ENCODE measurements at places on chromosomes 6 and 20.
A peak's percentile ranks its signal among the peaks of the same experiment; 100 is the strongest.

DNA sequence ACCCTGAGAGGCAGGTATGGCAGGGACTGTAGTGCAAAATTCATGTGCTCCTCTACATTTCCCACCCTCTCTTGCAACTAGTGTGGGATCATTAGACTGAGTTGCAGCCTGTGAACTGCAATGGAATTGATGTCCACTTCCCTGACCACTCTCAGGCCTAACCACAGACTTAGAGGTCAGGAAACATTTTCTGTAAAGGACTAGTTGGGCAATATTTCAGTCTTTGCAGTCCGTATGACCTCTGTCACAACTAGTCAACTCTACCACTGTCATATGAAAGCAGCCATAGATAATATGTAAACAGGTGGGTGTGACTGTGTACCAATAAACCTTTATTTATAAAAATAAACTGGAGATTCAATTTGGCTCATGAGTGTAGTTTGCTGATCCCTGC, 134.4 kb upstream of the TOP1 start:
- no peak for DNase-seq

DNA sequence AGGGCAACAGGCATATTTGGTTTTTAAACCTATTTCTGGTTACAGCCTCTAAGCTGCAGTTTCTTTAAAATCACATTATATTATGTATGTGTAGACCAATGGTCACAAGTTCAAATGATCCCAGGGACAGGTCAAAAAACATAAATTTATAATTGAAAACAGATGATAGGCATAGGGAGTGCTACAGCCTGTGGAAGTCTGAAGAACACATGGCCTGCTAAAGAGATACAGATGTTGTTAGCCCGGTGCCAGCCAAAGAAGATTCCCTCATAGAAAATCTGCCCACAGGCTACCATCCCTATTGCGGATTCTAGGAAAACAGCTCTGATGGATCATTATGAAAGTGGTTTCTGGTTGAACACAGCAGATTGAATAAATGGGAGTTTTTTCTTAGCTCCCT, 65.3 kb downstream of the NRSN1 start:
- DNase-seq, result no peak

DNA sequence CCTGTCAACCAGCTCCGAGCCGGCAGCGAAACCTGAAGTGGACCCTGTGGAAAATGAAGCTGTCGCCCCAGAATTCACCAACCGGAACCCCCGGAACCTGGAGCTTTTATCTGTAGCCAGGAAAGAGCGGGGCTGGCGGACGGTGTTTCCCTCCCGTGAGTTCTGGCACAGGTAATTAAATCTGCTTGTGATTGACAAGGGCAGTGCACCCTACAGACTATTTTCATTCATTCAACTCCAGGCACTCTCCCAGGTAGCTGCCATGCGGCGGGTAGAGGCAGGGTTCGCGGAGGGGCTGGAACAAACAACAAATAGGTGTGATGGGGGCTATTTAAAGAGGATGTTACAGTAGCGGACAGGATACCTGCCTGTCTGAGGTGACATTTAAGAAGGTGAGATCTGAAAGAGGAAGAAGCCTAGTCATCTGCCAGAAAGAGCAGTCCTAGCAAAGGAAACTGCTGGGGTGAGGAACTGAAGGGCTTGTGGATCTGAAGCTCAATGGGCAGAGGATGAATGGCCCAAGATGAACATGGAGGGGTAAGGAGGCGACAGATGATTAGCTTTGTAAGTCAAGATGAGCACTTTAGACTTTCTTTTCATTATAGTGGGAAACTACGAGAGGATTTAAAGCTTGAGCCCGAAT, 810 bp downstream of the MRPL18 start:
- no peak for DNase-seq

- no peak for DNase-seq
These were observed 402.1 kb downstream of the EPHA7 start for GRCh38 chr6:93017213-93017612.

- DNase-seq, result no peak
These were observed 50.3 kb upstream of the SLC22A16 start for GRCh38 chr6:110526726-110527125.

DNA sequence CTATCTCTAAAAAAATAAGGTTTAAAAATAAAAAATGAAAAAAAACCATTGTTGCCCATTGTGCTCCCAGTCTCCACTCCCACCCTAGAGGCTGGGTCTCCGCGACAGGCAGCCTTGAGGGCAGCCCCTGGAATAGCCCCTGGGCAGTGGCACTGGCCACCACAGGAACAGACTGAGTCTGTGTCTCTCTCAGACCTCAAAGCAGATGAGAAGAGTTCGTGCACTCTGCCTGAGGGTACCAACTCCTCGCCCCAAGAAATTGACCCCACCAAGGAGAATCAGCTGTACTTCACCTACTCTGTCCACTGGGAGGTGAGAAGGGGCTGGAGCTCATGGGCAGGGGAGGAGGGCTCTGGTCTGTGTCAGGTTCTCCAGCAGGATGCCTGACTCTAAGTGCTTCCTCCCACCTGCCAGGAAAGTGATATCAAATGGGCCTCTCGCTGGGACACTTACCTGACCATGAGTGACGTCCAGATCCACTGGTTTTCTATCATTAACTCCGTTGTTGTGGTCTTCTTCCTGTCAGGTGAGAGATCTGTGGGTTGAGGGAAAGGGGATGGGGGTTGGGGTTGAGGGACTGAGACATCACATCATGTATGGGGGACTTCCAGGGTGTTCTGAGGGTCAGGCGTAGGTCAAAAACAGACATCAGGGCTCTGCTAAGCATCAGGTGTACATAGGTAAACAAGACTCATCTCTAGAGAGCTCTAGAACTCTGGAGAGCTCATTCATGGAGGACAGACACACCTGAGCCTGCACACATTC, 35.6 kb downstream of the TM9SF4 start:
- no peak for DNase-seq

GRCh38 chr6:122798099-122798641, 9.1 kb downstream of the SMPDL3A start:
- peak; percentile 78 for DNase-seq

- no peak for DNase-seq
These were observed 1.2 kb downstream of the FOXO3 start for GRCh38 chr6:108561742-108562502.

- DNase-seq, result no peak
These were observed 11.6 kb downstream of the TNFAIP3 start for GRCh38 chr6:137878486-137879285.
